Tibial nerve (tissue), 4 donors: ENCODE measurements at places on chromosomes 3 and 15. TPM values are rescaled to one million over a fixed set of nuclear protein-coding genes. Genes with fewer than 3 reads are reported as not detected.

Gene SLC51A
- 0.66 TPM for total RNA-seq

Gene LMAN1L
- total RNA-seq = 0.42 TPM

Gene CMSS1
- 5.5 TPM for total RNA-seq

Gene BFSP2
- 2.6 TPM for total RNA-seq

Gene VIPR1
- total RNA-seq = 8.0 TPM

Gene SRGAP3
- total RNA-seq = 11.7 TPM

DNA sequence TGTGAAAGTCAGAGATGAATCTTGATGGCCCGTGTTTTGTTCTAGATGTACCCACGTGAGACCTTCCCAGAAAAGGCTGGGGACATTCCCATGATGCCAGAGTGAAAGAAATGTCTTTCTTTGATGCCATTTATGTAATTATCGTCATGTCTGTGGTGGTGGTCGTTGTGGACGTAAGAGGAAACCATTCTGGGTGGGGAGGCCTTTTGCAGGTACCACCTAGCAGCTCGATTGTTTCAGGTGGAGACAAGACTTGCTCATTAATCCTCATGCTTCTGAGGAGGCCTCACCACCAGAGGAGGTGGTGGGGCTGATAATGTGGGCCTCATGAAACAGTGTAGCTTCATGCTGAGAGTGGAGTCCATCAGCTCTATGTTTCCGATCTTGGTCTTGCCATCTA lies 58.1 kb upstream of the USP3 start:
- H3K36me3 ChIP-seq = no peaks in the 10 kb centered on the region
- no peak overlapping the region for H3K27ac ChIP-seq
- DNase-seq = no peak
- no peak overlapping the region for H3K4me3 ChIP-seq

DNA sequence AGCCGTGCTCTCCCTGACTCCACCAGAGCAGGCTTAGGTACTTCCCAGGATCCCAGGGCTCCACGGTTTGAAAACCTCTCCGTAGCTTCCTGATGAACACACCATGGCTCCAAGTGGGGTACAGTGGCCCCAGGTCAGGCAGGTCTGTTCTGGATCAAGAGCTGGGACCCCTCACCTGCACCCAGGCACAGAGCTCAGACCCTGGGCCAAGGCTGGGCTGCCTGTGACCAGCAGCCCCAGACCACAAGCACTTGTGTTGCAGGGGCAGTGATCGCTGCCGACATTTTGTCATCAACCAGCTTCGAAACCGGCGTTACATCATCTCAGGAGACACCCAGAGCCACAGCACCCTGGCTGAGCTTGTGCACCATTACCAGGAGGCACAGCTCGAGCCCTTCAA lies 5.3 kb downstream of the SH2D7 start:
- no peaks in the 10 kb centered on the region for H3K4me1 ChIP-seq
- no peak for DNase-seq
- no peak overlapping the region for H3K27ac ChIP-seq
- H3K27me3 ChIP-seq = no peaks in the 10 kb centered on the region
- H3K4me3 ChIP-seq = no peak overlapping the region
- no peaks in the 10 kb centered on the region for H3K36me3 ChIP-seq

GRCh38 chr3:42829628-42830436 lies 20.6 kb downstream of the ACKR2 start:
- no peak overlapping the region for H3K4me3 ChIP-seq
- no peaks in the 10 kb centered on the region for H3K27me3 ChIP-seq

DNA sequence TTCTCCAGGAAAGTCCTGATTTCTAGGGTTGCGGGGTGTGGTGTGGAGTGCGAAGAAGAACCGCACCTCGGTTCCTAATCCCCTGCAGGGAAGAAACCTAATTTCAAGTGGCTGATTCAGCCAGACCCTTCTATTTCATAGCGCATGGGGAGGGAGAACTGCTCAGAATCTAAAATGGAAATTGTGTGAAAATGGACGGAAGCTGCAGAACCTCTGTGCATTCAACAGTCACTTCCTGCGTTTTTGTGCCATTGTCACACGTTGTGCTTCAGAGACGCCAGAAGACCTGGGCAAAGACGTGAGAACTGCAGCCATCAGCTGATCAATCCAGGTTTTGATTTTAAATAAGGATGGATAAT lies 1.2 kb downstream of the SIDT1 start:
- peak overlapping the region; percentile 66 for H3K4me3 ChIP-seq
- no peak for DNase-seq
- peaks cover 10% of the 10 kb centered on the region for H3K4me1 ChIP-seq
- H3K36me3 ChIP-seq = no peaks in the 10 kb centered on the region
- H3K27me3 ChIP-seq = no peaks in the 10 kb centered on the region
- H3K27ac ChIP-seq = no peak overlapping the region

GRCh38 chr15:70473581-70474370 lies 289.6 kb downstream of the UACA start:
- DNase-seq = no peak
- H3K27ac ChIP-seq = peak overlapping the region; percentile 86
- H3K4me1 ChIP-seq = no peaks in the 10 kb centered on the region
- no peak overlapping the region for H3K4me3 ChIP-seq
- H3K36me3 ChIP-seq = no peaks in the 10 kb centered on the region

DNA sequence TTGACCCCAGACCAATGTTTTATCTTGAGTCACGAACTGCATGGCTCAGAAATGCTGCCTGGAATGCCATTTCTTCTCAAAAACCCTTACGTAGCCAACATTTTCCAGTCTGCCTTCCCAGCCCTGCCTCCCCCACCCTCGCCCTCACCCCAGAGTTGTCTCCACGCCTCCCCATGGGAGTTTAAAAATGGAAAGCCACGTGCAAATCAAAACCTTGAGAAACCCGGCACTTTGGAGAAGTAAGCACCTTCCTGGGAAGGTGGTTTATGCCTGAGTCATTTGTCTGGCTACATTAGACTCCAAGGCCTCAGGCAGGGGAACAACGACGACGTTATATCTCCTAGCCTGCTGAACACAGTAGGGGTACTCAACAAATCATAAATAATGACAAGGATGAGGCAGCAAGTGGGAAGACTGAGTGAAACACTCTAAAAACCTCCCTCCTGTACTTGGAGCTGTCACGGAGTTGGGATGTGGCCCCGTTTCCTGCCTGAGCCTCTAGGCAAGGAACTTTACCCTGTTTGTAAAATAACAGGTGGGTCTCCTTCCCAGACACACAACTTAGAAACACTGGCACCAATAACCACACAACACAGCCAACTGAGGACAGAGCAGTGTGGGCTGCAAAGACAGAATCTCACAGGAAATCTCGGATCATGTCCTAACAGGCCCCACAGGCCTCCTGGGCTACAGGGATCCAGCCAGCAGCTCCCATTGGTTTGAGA lies 179.1 kb downstream of the NTRK3 start:
- no peak overlapping the region for H3K4me3 ChIP-seq
- H3K27ac ChIP-seq = no peak overlapping the region
- DNase-seq = no peak
- no peaks in the 10 kb centered on the region for H3K27me3 ChIP-seq
- no peaks in the 10 kb centered on the region for H3K36me3 ChIP-seq

DNA sequence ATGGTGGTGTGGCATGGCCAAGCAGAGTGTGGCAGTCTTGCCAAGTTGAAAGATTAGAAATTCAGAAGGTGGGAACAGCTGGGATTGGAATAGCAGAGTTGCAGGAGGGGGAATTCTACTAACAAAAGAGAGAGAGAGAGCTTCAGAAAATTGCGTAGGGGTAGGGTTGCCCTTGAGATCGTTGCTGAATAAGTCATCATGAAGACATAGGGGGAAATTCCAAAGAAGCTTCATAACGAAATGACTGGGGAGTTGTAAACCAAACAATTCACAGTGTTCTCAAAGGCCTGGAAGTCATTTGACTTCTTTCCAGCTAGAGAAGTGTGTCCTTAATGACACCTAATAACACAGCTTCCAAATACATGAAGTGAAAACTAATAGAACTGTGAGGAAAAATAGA lies 26.3 kb upstream of the TIPARP start:
- no peak overlapping the region for H3K4me3 ChIP-seq
- H3K36me3 ChIP-seq = no peaks in the 10 kb centered on the region
- DNase-seq = no peak
- peaks cover 12% of the 10 kb centered on the region for H3K4me1 ChIP-seq
- no peaks in the 10 kb centered on the region for H3K27me3 ChIP-seq

- H3K27ac ChIP-seq = peak overlapping the region; percentile 82
- no peak for DNase-seq
- H3K36me3 ChIP-seq = no peaks in the 10 kb centered on the region
These were observed 27.6 kb downstream of the HDAC11 start for GRCh38 chr3:13507570-13508339.

GRCh38 chr3:196639483-196640296 lies at the start of gene NRROS:
NRROS (plus strand) TSS chr3:196639694; CDS start chr3:196654540, 14,846 bp downstream.
- H3K27ac ChIP-seq = peak within 1 kb of the TSS; percentile 26

GRCh38 chr3:158617982-158618875 lies 26.1 kb upstream of the GFM1 start:
- H3K4me1 ChIP-seq = no peaks in the 10 kb centered on the region
- H3K27me3 ChIP-seq = no peaks in the 10 kb centered on the region
- H3K4me3 ChIP-seq = no peak overlapping the region
- no peak for DNase-seq

GRCh38 chr3:133694288-133695268 lies 32.8 kb upstream of the TOPBP1 start:
- H3K4me3 ChIP-seq = no peak overlapping the region
- H3K4me1 ChIP-seq = no peaks in the 10 kb centered on the region
- no peak for DNase-seq
- H3K36me3 ChIP-seq = no peaks in the 10 kb centered on the region
